Activated T-helper 1 cell treated with anti-CD3 and anti-CD28 coated beads, Interleukin-12 subunit alpha, Interleukin-12 subunit beta, Interleukin-2, Interleukin-4 antibody, amounts not matched to agents 30 ng/mL and 10 ng/mL and 1 ng/mL, durations not matched to agents 14 hours and 24 hours and 36 hours (primary cell): ENCODE measurements at places on chromosomes 3 and 15. TPM values are rescaled to one million over a fixed set of nuclear protein-coding genes. Genes with fewer than 3 reads are reported as not detected.

Gene FURIN
- 530 and 545 TPM in 2 replicates for total RNA-seq

GRCh38 chr3:166127969-166128368, 290.7 kb upstream of the BCHE start:
- no peak for DNase-seq

GRCh38 chr3:136898954-136899353, 36.9 kb downstream of the NCK1 start:
- DNase-seq: no peak

DNA sequence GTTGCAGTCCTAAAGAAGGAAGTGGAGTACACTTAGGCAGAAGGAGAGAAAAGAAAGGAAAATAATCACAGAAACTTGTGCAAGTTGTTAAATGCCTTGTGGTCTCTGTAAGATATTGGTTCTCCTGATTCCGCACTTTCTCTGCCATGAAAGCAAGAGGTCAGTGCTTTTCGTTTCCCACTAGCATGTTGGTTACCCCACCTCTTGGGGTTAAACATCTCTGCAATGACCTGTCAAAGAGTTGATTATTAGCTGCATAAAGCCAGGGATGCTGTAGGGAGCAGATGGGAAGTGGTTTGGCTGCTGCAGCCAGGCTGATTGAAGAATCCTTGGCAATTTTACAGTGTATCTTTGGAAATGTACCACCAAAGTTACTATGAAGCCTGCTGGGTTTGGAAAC, 33.3 kb downstream of the ZNF609 start:
- no peak for DNase-seq
